Frontal cortex (tissue), 4 donors: ENCODE measurements at places on chromosomes 1 and 21. TPM values are rescaled to one million over a fixed set of nuclear protein-coding genes. Genes with fewer than 3 reads are reported as not detected.

The CFHR5 gene
- total RNA-seq, result not detected

The BOLA1 gene
- total RNA-seq, result 10.2 TPM

The CELF3 gene
- 33.0 TPM for total RNA-seq

The KRTAP10-7 gene
- not detected for total RNA-seq

The TNFRSF9 gene
- not detected for total RNA-seq

The KRTAP23-1 gene
- total RNA-seq, result not detected

The FCMR gene
- under 0.01 TPM for total RNA-seq

The ZNF648 gene
- total RNA-seq, result under 0.01 TPM

The AXDND1 gene
- total RNA-seq, result 0.41 TPM

The C1orf87 gene
- not detected for total RNA-seq

The FCRL6 gene
- total RNA-seq, result not detected

The IVL gene
- total RNA-seq, result not detected

The AHDC1 gene
- 10.6 TPM for total RNA-seq

The ITLN2 gene
- total RNA-seq, result not detected

The HSD11B1 gene
- not detected for total RNA-seq

The FALEC gene
- 0.41 TPM for total RNA-seq

The S100B gene
- total RNA-seq, result 6.1 TPM

The HES3 gene
- not detected for total RNA-seq

The PRKAA2 gene
- 44.4 TPM for total RNA-seq

The SFT2D2 gene
- total RNA-seq, result 26.5 TPM

The PGBD5 gene
- total RNA-seq, result 15.9 TPM

The ARHGEF19 gene
- total RNA-seq, result 1.2 TPM

The SCAMP3 gene
- total RNA-seq, result 19.2 TPM

The LMOD1 gene
- 0.41 TPM for total RNA-seq

The ADCY10 gene
- 0.41 TPM for total RNA-seq

The ZC3H12A gene
- 0.41 TPM for total RNA-seq

The FCRLA gene
- not detected for total RNA-seq

The JAM2 gene
- total RNA-seq, result 15.5 TPM

The AADACL3 gene
- not detected for total RNA-seq

The MRPS15 gene
- total RNA-seq, result 15.9 TPM

The CFHR3 gene
- total RNA-seq, result not detected

The RNF186 gene
- not detected for total RNA-seq

The KRTAP10-2 gene
- total RNA-seq, result not detected

The C1orf226 gene
- total RNA-seq, result 0.82 TPM

The NMNAT2 gene
- total RNA-seq, result 34.2 TPM

The DUSP12 gene
- total RNA-seq, result 58.7 TPM

The PIGR gene
- not detected for total RNA-seq

The CFHR1 gene
- total RNA-seq, result 0.41 TPM

The COL11A1 gene
- total RNA-seq, result 20.0 TPM

The IL20 gene
- not detected for total RNA-seq

The C1orf159 gene
- 6.1 TPM for total RNA-seq

The FAAH gene
- 19.6 TPM for total RNA-seq

The MIXL1 gene
- not detected for total RNA-seq

The PLEKHA6 gene
- 11.0 TPM for total RNA-seq

The SPSB1 gene
- 2.9 TPM for total RNA-seq

The OR2T33 gene
- total RNA-seq, result not detected

The SRRM1 gene
- total RNA-seq, result 34.6 TPM

The MSH4 gene
- total RNA-seq, result 1.6 TPM

The SMCP gene
- not detected for total RNA-seq

The MANEAL gene
- total RNA-seq, result 28.9 TPM

The UBXN10 gene
- total RNA-seq, result 3.3 TPM

The CR1 gene
- total RNA-seq, result 0.41 TPM

The MAST2 gene
- total RNA-seq, result 45.2 TPM

The VAV3 gene
- total RNA-seq, result 4.5 TPM

The ENAH gene
- total RNA-seq, result 48.5 TPM

The SYCP1 gene
- total RNA-seq, result not detected
